ENCODE measurements at places on chromosomes 12 and 14.

DNA sequence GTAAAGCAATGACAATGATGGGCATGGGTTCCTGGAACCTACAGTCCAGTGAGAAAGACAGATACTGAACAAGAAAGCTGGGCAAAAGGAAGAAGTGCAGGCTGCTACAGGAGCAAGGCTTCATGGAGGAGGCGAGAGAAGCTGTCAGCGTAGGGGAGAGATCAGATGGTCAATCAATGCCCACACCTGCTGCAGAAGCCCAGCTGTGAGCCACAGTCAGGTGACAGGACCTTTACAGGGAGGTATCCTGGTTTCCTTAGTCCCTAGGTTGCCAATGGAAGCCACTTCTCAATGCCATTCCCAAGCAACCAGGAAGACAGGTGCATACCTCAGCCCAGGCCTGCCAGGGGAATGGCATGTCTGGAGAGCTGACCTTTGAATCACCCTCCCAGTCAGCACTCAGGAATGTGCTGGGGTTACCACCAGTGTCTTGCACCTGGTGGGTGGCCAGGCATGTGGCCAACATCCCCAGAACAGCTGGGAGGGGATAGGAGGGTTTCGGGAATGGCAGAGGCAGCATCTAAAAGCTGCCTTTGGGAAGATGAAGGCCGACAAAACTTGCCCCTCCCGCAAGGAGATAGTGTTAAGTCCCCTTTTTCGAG, 170.3 kb downstream of the TTC7B start:
- DNase-seq: no peak

- DNase-seq: no peak
These were observed 26.1 kb downstream of the JDP2 start for GRCh38 chr14:75453817-75454434.

- DNase-seq: no peak
These were observed 2.8 kb downstream of the TNS2 start for GRCh38 chr12:53052419-53053217.

GRCh38 chr14:25032092-25032784, 17.7 kb downstream of the STXBP6 start:
- peak; percentile 19 for DNase-seq

DNA sequence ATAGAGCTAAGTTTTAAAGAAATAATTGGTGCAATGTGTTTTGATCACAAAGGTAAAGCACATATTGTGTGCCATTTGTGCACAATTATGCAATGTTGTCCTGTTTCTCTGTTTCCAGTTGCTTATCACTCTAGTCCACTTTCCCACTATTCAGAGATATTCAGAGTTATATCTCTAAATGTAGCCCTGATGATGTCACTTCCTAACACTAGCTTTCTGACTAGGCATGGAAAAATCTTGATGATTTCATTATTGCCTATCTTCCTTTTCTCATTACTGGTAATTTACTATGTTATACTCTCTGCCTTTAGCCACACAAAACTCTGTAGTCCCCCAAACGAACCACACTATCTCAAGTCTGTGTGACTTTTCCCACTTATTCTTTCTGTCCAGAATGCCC, 221.2 kb downstream of the TRHDE start:
- DNase-seq: no peak

DNA sequence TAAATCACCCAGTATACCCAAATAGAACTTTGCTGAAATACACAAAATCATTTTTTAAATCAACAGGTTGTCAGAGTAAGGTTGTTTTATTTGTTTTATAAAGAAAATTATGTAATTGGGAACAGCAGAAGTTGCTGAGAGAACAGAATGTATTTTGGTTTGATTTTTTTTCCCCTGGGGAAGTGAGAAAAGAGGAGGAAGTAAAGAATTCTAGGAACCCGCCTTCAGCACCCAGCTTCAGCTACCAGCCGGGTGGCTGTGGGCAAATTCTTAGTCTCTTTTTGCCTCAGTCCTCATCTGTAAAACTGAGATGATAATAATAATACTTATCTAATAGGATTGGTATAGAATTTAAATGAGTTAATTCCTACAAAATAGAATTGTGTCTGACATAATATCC, 119.4 kb downstream of the SRGAP1 start:
- no peak for DNase-seq

Data from activated T-cell treated with anti-CD3 and anti-CD28 coated beads, Interleukin-2, amount 50 U/mL, for 48 hours (primary cell).